ENCODE measurements at places on chromosomes 4 and X.

DNA sequence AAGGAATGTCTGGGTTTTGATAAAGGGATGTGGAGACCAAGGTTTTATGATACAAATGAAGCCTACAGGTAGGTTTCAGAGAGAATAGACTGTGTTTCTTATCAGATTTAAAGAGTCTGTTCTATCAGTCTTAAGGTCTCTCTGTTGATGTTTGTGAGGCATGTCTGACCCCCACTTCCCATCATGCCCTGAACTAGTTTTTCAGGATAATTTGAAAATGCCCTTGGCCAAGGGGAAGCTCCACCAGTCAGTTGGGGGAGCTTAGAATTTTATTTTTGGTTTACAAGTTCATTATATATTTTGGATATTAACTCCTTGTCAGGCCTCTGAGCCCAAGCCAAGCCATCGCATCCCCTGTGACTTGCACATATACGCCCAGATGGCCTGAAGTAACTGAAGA lies 18.6 kb downstream of the C4orf51 start:
- no peak for DNase-seq

DNA sequence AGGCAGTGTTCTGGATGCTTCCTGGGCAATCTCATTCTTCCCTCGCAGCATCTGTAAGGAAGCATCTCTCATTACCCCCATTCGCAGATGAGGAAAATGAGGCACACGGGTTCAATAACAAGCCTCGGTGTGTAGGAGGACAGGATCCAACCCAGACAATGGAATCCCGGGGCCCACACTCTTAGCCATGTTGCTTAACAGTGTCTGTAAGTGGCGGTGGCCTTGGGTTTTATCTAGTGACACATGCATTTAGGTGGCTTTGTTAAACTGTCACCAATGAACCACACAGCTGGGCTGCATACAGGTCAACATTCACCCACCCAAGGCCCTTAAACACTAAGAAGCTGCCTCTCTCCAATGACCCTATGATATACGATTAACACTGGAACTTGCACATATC lies 22.6 kb downstream of the RELL1 start:
- DNase-seq = no peak

DNA sequence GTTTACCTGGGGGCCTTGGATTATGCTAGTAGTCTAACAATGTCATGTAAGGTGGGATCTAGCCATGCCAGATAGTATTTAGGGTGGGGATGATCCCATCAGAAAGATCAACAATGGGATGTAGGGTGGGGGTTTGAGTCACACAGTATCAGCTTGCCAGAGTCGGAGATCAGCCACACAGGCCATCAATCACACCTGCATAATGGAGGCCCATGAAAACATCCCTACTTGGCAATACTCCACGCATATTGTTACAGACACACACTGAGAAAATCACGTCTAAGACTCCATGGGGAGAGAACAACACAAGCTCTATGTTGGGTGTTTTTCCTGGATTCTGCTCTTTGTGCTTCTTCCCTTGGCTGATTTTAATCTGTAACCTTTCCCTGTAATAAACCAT lies 49.5 kb upstream of the SLC25A4 start:
- DNase-seq = no peak

- no peak for DNase-seq
These were observed 77.6 kb downstream of the ATG4A start for GRCh38 chrX:108168961-108169740.

DNA sequence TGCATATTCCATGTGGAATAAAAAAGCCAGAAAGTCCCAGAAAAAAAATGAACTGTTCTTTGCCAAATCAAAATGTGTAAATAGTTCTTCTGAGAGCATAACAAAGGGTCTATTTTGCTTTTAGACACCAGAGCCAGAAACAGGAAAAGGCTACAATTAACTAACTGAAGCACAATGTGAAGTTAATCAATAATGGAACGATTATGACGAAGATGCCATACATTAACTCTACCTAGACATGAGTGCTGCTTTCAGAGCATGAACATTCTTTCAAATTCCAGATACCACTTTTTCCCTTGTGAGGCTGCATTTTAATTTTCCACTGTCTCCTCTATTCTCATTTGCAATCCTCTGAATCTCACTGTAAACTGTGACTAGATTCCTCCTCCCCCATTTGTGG lies 48.7 kb upstream of the PHOX2B start:
- no peak for DNase-seq

GRCh38 chr4:4668355-4669210 lies 126.7 kb upstream of the STX18 start:
- no peak for DNase-seq

GRCh38 chr4:174713181-174713580 lies 115.9 kb downstream of the GLRA3 start:
- DNase-seq = no peak

DNA sequence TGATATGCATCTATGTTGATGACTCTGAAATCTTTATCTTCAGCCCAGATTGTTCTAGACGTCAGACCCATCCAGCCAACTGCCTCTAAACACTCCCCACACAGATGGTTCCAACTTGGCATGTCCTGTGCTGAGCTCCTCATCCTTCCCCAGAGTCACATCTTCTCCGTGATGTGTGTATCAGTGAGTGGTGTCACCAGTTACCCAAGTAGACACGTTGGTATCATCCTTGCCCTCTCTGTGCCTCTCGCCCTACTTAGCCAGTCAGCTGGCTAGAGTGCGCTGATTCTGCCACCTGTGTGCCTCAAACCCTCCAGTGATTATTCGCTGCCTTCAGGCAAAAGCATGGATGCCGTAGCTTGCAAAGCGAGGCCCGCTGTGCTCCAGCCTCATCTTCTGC lies 18.6 kb downstream of the PRIMPOL start:
- DNase-seq = no peak

Data from mesothelial cell of epicardium (in vitro differentiated cells).